ENCODE measurements at places on chromosomes 16 and 17. TPM values are rescaled to one million over a fixed set of nuclear protein-coding genes. Genes with fewer than 3 reads are reported as not detected.

- DNase-seq = peak; percentile 66
Measured at GRCh38 chr17:55770196-55770870, 19.5 kb downstream of the PCTP start.

DNA sequence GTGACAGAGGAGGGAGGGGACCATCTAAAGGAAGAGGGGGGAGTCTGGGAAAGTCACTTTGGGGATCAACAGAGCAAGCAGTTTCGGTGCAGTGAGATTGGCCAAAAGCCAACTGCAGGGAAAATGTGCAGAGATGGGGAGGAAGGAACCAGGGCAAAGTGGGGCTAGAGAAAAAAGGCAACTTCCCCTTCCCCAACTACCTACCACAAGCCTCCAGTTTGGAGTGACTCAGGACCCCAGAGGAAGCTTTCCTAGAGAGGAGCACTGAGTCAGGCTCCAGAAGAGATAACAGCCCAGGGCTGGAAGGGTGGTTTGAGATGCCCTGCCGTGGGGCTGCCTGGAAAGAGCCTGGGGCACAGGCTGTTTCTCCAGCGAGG, 6.9 kb upstream of the CD300LD start:
- DNase-seq = no peak

Gene NRN1L
- not detected for total RNA-seq

Gene ROGDI
- total RNA-seq = 16.9 TPM

- DNase-seq = no peak
Measured at GRCh38 chr17:50460831-50461526, 7.7 kb downstream of the CHAD start.
